ENCODE measurements at places on chromosomes 12 and 14.

DNA sequence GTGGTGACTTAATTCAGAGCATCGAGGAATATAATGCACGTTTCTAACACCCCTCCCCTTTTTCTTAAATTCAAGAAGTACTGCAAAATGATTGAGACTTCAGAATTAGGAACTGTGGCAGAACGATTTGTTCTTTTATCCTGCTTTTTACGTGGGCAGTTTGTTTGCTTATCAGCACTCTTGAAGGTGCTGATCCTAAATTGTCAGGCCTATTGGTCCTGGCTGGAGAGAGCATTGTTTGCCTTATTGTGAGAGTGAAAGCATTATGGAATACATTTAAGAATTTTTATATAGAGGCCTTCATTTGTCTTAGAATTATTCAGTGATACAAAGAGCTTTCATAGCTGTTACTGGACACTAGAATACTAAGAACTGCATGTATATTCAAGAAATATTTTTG lies 59.1 kb downstream of the TMTC2 start:
- DNase-seq = no peak

DNA sequence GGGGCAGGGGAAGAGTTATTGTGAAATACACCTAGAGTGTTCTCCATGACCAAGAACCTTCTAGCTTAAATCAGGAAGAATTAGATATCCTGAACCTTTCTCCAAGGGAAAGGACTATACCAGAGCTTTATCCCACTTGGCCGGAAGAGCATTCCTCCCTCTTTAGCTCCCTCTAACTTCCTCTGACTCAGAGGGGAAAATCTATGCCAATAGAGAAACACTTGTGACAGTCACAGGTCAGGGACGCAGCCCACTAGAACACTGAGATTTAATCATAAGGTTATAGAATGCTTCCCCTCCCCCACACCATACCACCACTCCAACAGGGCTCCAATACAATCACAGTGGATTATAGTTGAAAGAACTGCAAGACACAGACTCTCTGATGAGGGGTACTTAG lies 55.4 kb upstream of the RFX4 start:
- no peak for DNase-seq

GRCh38 chr12:22799503-22799902 lies 174.5 kb downstream of the ETNK1 start:
- DNase-seq = no peak

GRCh38 chr14:61930101-61930857 lies 168.1 kb downstream of the SNAPC1 start:
- DNase-seq = no peak

DNA sequence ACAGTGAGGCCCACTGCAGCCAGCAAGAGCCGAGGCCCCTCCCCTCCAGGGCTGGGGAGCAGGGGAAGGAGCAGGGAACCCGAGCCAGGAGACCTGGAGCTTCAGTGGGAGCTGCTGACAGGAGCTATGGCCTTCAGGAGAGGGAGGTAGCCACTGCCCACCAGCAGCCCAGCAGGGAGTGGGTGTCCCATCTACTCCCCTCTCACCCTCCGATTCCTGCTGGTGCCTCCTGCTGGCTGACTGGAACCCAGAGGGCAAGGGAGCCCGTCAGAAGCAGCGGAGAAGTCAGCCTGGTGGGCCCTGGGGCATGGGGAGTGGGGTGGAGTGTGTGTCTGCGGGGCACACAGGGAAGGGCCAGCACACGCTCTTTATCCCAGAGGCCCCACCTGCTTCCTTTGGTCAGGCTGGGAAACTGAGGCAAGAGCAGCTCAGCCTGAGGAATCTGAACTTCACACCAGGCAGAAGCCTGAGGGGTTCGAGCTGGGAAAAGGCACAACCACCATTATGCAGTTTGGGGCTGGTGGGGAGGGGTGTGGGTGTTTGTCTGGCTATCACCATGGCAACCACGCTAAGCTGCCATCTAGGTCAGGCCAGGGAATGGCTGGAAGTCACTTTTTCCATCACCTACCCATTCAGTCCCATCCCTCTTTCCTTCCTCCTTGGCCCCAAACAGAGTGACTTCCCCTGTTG lies 36.8 kb upstream of the PLEKHG6 start:
- no peak for DNase-seq

- peak; percentile 17 for DNase-seq
Observed at GRCh38 chr12:1855241-1855640, 34.9 kb downstream of the LRTM2 start.

Measured in Jurkat, Clone E6-1 (cell line).